ENCODE measurements at places on chromosomes 1 and 21.
A peak's percentile ranks its signal among the peaks of the same experiment; 100 is the strongest.

DNA sequence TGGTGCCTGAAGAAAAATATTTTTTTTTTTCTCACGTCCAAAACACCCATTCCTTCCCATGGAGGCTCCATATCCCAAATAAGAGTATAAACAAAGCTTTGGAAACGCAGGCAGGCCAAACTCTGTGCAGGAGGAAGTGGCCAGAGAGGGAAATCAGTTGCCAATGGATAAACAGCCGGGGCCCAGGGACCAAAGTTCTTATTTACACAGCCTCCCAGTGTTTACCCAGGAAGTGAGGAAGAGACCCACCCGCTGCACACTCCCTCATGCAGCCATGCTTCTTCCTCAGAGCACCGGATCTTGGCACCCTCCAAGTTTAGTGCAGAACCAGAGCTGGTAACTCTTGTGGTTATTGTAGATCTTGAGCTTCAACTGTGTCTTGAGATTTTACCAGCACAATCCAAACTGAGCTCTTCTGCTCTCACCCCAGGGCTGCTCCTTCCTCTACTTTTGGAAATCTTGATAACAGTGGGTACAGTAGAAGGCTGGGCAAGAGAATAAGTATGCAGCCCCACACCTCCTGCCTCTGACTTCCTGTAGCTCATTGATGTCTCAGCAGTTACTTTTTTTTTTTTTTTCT is 14.2 kb downstream of the MARCKSL1 start:
- no peak for DNase-seq

DNA sequence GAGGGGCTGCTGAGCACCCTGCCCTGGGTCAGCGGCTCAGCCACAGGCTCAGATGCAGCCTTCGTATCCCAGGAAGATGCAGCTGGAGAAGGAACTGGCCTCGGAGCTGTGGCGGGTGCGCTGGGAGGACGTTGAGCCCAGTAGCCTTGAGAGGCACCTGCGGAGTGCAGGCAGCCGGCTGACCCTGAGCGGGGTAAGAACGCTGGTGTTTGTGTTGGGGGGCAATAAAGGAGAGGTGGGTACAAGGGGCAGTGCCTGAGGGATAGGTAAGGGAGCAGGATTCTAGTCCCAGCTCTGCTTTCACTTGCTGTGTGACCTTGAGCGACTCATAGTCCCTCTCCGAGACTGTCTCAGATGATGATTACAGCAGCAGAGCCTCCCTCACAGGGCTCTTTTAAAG is 6.4 kb downstream of the NPR1 start:
- DNase-seq = no peak

GRCh38 chr1:174788981-174789380 is 210.8 kb upstream of the CACYBP start:
- no peak for DNase-seq

GRCh38 chr21:17688912-17689874 is 76.5 kb upstream of the BTG3 start:
- DNase-seq = peak; percentile 68

DNA sequence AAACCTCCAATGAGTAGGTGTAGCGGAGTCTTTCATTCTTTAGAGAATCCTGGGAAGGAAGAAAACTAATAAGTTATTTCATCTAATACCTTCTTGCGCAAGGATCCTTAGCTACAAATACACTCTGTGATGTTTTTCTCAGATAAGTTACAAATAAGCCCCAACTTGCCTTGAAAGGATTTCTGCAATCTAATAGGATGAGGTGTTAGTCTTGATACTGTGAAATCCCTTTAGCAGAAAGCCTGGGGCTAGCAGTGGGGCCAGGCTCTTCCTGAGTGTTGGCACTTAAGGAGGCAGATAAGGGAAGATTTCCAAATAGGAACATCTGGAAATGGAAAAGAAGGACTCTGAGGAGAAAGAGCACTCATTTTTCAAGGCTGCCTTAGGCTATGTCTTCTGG is 168.0 kb upstream of the DAB1 start:
- no peak for DNase-seq

GRCh38 chr21:26540651-26541050 is 32.4 kb downstream of the CYYR1 start:
- no peak for DNase-seq

DNA sequence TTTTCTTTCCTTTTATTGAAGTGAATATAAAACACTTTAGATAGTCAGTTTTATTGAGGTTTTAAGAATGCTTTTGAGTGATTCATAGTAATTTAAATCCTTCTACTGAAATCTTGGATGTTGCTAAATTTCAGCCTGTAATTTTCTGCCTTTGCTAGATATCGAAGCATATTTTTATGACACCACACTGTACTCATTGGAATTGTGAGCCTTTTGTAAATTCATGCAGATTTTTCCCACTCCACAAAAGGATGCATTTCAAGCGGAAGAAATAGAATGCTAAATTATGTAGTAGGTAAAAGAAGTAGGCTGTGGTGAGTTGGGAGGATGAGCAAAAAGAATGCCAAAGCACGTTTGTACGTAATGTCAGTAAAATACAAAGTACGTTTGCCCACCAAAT is 13.8 kb downstream of the SNX7 start:
- DNase-seq = peak; percentile 23

DNA sequence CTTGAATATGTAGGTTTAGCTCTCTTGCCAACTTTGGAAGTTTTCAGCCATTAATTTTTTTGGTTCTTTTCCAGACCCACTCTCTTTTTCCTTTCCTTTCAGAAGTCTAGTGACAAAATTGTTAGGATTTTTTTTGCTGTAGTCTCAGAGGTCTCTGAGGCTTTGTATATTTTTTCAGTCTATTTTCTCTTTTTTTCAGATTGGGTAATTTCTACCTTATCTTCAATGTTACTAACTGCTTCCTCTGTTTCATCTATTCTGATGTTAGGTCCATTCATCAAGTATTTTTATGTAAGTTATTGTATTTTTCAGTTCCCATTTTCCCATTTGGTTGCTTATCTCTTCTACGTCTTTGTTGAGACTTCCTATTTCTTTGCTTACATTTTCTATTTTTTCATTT is 15.7 kb downstream of the RGS2 start:
- DNase-seq = no peak

- no peak for DNase-seq
Observed at GRCh38 chr1:36349241-36349671, 25.8 kb upstream of the EVA1B start.

DNA sequence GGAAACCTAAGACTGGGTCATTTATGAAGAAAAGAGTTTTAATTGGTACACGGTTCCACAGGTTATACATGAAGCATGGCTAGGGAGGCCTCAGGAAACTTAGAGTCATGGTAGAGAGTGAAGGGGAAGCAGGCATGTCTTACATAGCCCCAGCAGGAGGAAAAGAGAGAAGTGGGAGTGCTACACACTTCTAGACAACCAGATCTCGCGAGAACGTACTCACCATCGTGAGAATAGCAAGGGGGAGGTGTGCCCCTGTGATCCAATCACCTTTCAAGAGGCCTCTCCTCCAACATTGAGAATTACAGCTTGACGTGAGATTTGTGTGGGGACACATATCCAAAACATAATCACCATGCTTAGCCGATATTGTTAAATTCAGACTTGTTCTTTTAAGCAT is 62.8 kb downstream of the DYRK1A start:
- no peak for DNase-seq

DNA sequence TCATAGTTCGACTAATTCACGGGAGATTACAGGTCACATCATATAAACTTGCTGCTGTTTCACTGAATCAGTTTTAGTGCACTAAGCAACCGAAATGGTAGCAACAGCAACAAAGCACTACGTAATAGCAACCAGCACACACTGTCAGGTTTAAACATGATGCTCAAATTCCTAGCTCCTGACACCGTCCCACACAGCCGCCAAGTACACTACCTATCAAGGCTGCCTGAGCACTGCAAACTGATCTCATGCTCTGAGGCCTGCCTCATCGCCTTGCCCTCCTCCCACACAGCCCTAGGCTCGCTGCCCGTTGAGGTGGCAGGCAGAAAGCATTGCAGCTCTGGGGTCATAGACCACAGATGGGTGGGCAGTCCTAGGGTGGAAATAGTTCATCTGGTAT is 12.4 kb downstream of the LAMC2 start:
- DNase-seq = no peak

GRCh38 chr21:34635307-34635706 is 20.4 kb upstream of the RCAN1 start:
- no peak for DNase-seq

- no peak for DNase-seq
Observed at GRCh38 chr1:30250338-30250983, 472.9 kb downstream of the MATN1 start.

DNA sequence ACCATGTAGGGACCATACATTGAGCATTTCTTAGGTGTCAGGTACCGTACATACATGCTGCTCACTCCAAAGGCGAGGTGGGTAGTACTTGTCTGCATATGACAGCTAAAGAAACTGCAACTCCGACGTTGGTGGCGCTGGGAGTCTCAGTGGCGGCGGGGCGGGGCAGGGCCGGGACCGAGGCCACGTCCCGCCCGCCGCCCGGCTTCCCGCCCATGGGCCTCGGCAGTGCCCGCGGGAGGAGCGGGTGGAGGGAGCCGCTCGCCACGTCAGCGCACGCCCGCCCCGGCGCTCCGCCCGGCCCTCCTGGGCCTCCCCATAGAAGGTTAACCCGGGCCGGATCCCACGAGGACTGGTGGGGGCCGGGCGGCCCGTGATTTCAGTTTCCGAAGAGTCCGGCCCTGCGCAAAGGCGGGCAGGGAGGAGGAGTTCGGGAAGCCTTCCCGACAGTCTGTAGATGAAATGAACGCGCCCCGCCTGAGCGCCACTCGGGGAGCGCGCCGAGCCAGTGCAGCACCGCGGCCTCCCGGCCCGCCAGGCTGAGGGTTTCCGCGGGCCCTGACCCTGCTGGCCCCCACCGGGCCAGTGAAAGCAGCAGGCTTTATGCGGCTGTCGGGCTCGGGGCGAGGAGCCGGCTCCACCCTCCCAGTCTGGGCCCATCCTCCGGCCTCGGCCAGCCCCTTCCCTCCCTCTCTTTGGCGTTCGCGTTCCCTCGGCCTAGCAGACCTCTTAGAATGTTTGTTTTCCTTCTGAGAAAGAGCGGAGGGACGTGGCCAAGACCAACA is 119.9 kb upstream of the JUN start:
- DNase-seq = peak; percentile 55

DNA sequence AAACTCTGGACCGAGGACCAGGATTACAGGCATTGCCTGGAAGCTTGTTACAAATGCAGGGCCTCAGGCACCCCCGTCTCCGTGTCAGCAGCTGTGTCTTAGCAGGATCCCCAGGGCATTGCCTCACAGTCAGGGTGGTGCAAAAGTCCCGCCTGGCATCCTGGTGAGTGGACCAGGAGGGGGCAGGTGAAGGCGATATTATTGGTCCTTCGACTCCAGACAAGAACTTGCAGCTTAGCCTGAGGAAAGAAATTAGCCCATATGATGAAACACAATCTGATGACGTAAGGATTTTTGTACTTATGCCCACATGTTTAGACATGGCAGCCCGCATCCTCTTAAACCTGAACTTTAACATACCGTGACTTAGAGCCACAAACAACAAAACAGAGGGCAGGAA is 40.8 kb downstream of the RSPH1 start:
- no peak for DNase-seq

- DNase-seq = no peak
Observed at GRCh38 chr1:14602136-14602535, 3.7 kb downstream of the KAZN start.

GRCh38 chr1:78292361-78292760 is 198.4 kb upstream of the PTGFR start:
- DNase-seq = peak; percentile 69

- no peak for DNase-seq
Observed at GRCh38 chr1:3993619-3994375, 93.7 kb upstream of the C1orf174 start.

All from NCI-H446 treated with DMSO at 0.1 percent for 48 hours (cell line).